ENCODE measurements at places on chromosomes 1 and 21. TPM values are rescaled to one million over a fixed set of nuclear protein-coding genes. Genes with fewer than 3 reads are reported as not detected.

SPRR2E gene
- total RNA-seq = not detected

FBXO44 gene
- 6.0 TPM for total RNA-seq

AKT3 gene
- 76.5 TPM for total RNA-seq

DNA sequence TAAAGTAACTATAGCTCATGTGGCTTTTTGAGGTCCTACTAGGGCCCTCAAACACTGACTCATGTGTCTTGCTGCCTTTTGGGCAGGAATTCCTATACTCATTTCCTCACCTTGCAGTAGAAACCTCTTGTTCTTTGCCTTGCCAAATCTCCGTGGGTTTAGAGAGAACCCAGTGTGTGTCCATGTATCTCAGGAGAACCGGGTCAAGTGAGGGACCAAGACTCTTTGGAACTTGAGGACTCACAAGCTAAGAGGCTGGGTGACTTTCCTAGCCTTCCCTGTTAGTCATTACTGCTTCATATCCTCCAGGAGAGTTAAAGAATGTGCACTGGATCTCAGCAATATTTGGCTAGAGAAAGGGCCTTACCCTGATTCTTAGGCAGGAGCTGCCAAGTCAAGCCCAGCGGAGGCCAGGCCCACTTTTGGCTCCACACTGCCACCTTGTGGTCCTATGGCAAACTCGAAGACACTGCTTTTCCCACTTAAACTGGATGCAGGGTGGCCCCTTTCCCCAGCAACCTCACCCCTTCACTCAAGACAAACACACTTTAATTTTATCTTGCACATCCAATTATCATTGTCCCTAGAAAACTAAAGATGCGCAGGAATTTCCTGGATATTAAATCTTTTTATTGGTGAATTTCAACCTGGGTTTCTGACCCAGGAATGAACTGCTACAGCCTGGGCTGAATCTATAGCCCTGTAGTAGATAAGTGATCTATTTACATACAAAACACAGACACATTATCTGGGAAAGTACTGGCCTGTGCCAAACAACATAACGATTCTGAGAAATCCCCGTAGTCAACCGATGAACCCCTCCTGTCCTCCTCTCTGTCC lies 10.6 kb downstream of the AVPR1B start:
- DNase-seq = peak; percentile 56

DNA sequence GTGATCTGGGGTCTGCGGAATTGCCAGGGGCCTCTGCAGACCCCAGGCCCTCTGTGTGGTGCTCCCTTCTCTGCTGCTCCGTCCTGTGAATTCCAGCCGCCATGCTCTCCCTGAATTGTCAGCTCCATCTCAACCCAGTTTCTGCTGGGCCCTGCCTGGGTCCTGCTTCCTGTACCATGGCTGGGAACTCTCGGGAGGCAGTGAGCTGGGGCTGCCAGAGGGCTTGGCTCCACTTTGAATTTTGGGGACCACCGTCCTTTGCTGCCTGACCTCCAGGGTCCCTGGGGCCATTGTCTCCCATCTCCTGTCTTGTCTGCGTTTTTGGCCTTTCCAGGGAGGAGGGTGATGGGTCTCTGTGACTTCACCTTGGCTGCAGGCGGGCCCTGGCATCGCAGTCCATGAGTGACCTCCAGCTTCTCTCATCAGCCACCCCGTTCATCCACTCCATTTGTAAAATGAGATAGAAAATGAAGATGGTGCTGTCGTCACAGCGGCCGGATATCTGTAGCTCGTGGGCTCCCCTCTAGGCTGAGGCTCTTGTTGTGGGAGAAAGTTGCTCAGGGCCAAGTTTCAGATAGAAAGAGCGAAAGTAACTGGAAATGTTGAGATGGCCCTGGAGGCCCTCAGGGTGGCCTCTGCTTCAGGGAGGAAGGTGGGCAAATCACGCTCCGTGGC lies 38.3 kb downstream of the SKI start:
- no peak for DNase-seq

GRCh38 chr1:9906466-9906865 lies 3.6 kb downstream of the CTNNBIP1 start:
- no peak for DNase-seq

DNA sequence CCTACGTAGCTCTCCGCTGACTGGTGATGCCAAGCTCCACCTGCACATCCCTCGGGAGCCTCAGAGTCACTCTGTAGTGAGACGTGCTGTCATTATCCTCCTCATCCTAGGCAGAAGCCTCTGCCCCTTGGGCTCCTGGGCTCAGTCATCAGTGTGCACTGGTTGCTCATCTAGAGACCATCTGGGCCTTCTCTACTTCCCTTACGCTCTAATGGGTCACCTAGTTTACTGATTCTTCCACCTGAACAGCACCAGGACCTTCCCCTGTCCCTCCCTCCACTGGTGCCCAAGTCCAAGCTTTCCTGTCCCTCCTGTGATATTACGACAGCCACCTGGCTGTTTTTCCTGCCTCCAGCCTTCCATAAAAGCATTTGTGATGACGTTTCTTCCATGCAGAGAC lies 136.1 kb upstream of the ERRFI1 start:
- no peak for DNase-seq

GRCh38 chr1:38919130-38919529 lies 22.5 kb downstream of the RHBDL2 start:
- no peak for DNase-seq

TTC39A gene
- 1.2 TPM for total RNA-seq

GRCh38 chr1:236107121-236107907 lies 35.0 kb upstream of the GPR137B start:
- DNase-seq = no peak

- no peak for DNase-seq
Measured at GRCh38 chr21:38337793-38338192, 81.0 kb downstream of the KCNJ15 start.

DNA sequence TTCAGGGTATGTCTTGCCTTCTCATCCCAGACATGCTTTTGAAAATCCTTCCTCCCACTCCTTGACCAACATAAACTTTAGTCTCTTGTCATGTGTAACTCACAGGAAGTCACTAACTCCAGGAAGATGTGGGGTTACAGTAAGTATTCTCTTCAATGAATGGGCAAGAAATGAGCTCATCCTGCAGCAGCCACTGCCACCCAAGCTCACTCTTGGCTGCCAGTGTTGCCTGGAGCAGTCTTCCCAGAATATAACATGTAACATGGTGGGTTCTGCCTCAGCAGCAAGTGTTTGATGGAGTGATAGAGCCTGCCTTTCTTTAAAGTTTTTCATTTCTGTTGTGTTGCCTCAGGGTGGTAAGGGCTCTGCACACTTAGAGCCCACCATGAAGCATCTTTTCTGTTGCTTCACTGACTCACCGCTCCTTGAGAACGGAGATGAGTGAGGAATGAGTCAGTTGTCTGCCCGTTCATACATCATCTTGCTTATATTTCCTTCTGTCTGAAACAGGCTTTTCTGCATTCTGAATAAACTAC lies 187.0 kb downstream of the TPR start:
- DNase-seq = peak; percentile 60

GRCh38 chr1:231993968-231994455 lies 367.4 kb downstream of the DISC1 start:
- no peak for DNase-seq

DNA sequence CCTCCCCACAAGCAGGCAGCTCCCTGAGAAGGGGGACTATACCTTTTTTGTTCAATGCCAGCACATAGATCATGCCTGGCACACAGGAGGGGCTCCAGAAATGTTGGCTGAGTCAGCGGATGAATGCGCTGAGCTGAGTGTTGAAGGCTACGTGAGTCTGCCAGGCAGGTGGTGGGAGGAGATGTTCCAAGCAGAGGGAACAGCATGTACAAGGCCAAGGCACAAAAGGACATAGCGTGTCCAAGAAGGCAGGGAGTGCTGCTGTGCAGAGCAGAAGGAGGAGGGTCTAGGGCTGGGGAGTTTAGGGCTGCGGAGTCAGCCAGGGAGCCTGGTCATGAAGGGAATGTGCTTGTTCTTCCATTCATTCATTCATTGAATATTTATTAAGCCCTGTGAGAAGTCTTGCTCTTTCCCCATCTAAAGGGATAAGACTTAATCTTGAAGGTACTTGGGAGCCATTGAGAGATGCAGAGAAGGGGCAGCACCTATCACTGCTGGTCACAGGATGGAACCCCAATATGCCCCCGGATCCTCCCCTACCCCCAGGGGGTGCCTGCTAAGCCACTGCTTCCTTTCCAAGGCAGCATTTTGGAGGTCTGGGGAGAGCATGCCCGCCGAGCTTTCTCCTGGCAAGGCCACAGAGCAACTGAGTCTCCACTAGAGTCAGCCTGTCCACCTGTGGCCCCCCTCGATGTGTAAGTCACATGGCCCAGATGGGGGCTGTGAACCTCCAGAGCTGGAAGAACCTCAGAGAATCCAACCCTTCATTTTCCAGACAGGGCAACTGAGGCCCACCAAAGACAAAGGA lies 31.2 kb upstream of the LAPTM5 start:
- DNase-seq = no peak

TMEM52 gene
- 0.42 TPM for total RNA-seq

FAM110D gene
- 1.3 TPM for total RNA-seq

RAP1GAP gene
- 0.04 TPM for total RNA-seq

DNA sequence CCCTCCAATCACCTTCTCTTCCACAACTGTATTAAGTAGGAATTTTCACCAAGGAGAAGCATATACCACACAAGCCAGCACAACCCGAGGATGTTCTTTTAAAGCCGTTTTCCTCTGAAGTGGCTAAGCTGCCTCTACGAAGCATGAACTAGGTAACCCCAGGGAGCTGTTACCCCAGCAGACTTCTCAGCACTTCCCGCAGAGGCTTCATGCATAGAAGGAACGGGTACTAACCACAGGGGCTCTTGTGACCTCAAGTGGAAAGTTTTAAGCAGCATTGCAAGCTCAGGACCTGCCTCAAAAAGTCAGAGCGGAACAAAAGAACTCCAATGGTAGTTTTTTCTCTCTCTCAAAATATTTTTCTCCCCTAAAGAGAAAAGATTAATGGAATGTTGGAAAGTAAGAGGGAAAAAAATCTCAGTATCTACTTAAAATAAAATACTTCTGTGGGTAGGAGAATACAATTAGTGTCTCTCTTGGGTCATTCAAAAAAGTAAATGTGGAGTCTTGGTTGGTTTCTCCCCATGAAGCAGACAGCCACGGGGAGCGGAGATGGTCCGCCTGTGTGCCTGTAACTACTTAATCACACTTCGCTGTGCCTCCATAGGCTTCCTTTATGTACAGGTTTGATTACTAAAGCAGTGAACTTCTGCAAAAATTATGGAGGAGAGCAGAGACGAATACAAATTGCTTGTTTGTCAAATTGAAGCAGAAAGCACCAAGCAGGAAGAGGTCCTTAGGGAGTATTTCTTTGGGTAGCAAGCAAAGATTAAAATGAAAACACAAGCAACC lies 40.9 kb downstream of the STX6 start:
- no peak for DNase-seq

CDK11A gene
- 8.1 TPM for total RNA-seq

All from pulmonary artery endothelial cell (primary cell).